Activated CD4-positive, CD25-positive, alpha-beta regulatory T cell treated with anti-CD3 and anti-CD28 coated beads, Interleukin-2, amount 50 U/mL, for 72 hours (primary cell): ENCODE measurements at places on chromosomes 12 and 14.

DNA sequence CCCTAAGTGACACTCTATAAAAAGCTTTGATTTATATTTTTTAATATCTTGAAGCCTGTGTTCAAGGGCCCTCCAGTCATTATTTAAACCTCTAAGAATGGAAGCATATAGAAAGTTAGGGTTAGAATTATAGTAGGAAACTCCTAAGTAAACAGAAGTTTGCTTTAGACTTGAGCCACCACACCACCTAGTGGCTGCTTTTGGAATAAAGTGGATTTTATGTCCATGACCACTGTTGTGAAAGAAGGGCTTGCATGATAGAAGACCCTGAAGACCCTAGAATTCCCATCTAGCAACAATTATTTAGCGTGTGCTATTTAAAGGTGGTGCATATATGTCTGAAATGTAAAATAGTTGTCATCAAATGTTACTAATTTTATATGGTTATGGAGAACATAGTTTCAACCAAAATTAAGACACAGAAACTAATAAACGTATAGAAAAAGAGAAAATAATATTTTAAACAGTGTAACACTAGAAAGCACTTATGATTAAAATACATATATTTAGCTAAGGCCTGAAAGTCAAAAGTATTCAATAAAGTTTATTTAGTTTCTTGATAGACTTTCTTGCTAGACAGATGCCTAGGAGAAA is 21.3 kb downstream of the LRRIQ1 start:
- no peak for DNase-seq

DNA sequence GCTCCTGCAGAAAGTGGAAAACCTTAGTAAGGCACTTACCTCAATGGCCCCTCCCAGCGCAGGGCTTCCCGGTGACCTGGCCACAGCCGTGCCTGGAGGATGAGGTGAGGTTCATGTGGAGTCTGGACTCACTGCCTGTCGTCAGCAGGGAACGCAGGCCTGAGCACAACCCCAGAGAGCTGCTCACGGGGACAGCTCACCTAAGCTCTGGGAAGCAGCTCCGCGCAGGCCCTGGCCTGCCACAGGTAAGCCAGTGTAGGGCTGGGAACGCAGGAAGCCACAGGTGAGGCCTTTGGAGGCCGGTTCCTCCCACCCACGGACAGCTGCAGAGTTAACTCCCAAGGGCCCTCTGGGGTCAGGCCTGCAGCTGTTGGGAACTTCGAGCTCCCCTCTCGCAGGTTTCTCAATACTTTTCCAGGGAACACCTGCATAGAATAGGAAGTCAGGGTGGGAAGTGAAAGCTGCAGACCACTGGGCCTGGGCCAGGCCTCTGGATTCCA is 32.7 kb downstream of the ANAPC7 start:
- DNase-seq, result no peak

- DNase-seq, result no peak
Measured at GRCh38 chr12:6928703-6929407, 1.1 kb downstream of the ATN1 start.

DNA sequence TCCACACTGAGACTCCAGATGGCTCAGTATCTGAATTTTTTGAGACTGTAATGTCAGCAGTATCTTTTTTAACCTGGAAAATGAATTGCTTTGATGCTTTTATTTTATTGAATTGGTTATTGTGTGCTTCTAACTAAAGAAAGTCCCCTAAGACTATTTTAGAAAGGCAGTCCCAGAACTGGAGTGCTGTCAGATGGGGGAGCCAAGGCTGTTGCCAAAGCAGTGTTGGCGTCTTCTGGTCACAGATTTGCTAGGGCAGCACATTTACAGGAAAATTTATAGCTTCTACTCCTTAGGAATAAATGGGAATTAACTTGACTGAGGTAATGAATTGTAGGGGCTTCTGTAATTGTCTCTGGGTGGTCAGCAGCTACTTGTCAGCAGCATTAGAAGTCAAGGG is 157.1 kb upstream of the ARHGAP5 start:
- DNase-seq, result no peak

GRCh38 chr14:33879684-33880286 is 71.1 kb downstream of the EGLN3 start:
- no peak for DNase-seq

- DNase-seq, result no peak
Measured at GRCh38 chr14:47365233-47365632, 310.2 kb downstream of the MDGA2 start.

GRCh38 chr12:123395236-123395635 is 11.3 kb downstream of the KMT5A start:
- no peak for DNase-seq

DNA sequence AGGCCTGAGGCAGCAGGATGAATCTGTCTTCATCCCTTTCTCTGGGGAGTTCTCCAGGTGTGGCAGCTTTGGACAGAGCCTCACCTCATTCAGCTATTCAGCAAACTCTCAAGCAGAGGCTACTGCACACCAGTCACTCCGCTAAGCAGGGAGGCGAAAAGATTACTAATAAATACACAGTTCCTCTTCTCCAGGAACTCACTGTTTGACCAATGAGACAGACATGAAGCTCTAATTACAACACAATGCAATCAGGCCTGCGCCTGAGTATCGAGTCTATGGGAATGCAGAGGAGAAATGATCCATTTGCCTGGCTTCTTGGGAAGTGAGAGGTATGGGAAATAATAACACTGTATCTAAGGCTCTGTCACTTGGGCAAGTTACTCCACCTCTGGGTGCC is 178.1 kb downstream of the CRADD start:
- no peak for DNase-seq

DNA sequence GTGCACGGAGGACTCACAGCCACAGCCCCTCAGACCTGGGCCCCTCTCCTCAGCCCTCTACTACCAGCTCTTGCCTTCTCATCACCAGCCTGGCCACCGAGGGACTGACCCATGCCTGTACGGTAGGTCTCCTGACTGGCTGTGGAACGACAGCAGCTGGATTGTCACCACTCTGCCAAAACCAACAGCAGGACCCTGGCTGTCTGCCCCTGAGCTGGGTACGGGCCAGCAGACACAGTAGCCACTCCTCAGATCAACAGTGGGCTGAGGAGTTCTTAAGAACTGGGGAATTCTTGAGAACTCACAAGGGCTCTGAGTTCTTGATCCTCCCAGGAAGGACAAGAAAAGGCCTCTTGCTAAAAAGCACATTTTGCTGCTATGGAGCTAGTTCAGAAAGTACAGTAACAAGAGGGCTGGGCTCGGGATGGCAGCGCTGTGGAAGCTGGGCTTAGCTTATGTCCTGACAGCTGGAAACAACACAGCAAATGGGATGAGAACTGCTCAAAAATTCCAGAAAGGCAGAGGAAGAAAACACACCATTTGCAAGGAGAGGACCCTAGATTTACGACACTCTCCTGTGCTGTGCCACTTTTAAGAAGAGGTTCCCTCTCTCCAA is 176.4 kb downstream of the ANO2 start:
- no peak for DNase-seq

DNA sequence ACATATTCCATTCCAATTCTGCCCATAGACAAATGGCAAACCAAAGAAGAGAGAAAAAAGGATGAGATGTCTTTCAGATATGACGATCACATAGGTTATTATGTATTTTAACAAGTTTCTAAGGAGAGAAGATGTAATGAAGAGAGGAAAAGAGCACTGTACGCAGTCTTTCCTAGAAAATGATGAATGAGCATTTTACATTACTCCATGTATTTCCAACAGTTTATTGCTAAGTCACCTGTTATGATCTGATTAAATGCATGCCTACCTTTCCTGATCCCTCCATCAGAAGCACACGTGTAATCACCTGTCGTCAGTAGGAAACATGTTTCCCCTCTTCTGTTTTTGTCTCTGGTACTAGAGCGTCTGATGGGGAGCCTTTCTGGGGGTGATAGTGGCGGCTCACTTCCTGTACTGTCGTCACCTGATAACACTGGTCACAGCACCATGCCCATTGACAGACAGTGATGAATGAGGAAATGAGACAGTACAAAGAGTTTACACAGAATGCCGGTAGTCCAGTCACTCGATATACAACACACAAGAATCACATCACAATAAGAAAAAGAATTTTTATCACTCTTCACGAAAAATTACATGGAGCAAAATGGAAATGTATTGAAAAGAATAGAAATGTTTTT is 161.6 kb downstream of the KCNC2 start:
- no peak for DNase-seq

DNA sequence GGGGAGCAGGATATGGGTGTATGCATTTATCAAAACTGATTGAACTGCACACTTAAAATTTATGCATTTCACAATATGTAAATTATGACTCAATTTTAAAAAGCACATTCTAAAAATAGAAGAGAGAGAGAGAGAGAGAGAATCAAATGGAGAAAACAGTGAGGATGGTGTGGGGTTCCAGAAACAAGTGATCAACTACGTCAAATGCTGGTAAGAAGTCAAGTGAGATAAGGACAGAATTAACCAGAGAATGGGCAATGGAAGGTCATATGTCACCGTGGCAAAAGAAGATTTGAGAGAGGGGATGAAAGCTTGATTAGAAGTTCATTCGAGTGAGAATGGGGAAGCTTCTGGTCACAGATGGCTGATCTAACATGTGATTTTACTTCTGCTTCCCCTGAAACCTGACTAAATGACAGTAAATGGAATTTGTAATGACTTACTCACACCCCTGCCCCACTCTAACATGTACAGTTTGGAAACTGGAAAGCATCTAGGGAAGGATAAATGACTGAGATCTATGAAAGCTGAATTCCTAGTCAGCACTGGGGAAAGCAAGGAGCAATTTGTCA is 276.5 kb upstream of the AMIGO2 start:
- no peak for DNase-seq

- DNase-seq, result no peak
Measured at GRCh38 chr12:95390192-95390591, 83.8 kb upstream of the METAP2 start.

GRCh38 chr12:124744659-124745464 is 118.8 kb downstream of the SCARB1 start:
- DNase-seq, result no peak

GRCh38 chr14:38987781-38988180 is 115.3 kb downstream of the SEC23A start:
- no peak for DNase-seq

DNA sequence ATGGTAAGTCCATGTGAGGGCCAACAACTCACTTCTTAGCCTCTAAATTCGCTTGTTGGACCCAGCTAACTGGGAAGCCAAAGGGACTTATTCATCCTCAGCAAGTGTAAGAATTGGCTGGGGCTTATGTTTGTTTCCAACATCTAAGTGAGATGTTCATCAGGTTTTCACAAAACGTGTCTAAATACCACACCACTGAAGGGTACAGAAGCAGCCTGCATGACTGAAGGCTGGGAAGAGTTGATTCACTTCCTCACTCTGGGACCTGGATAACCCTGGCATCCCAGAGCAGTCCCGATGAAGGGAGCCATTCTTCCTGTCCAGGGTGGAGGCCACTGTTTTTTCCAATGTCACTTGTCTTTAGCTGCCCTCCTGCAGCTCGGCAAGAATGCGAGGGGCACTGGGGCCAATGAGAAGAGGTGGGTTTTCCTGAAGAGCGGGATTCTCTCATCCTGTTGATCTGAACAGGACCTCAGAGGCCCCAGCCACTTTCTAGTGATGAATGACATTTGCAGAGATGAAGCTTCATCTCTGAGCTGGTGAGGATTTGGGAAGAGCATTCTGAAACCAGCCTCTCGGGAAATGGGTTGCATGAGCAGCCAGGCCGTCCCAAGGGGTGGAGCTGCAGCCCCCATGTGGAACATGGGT is 12.2 kb upstream of the COL2A1 start:
- DNase-seq, result no peak

- no peak for DNase-seq
Measured at GRCh38 chr12:74897425-74898211, 312.0 kb downstream of the KCNC2 start.

DNA sequence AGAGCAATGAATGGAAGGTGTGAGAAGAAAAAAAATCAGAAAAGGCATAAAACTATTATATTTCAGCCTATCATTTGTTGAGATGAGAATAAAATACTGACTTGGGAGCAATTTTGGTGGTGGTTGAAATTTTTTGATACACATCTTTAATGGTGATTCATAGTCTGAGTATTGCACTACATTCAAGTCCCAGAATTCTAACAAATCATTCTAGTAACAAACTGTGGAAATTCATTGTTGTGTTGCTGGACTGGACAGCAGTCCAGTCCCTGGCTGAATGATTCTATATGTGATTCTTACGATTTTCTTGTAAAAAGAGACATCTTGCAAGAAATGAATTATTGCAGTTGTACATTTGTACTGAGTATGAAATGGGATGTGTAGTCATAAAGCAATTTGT is 268.6 kb downstream of the TRHDE start:
- DNase-seq, result no peak

GRCh38 chr14:95410838-95411237 is 91.1 kb upstream of the CLMN start:
- no peak for DNase-seq
